ENCODE measurements at places on chromosomes 5 and 9. TPM values are rescaled to one million over a fixed set of nuclear protein-coding genes. Genes with fewer than 3 reads are reported as not detected.

The SHISAL2B gene
- total RNA-seq, result not detected

The ALDH1A1 gene
- 388 TPM for total RNA-seq

The KIAA0825 gene
- 3.2 TPM for total RNA-seq

The SHC3 gene
- total RNA-seq, result 0.18 TPM

The MCC gene
- 23.1 TPM for total RNA-seq

The KIF4B gene
- total RNA-seq, result not detected

The KIF24 gene
- total RNA-seq, result 0.74 TPM

The ZNF618 gene
- 2.9 TPM for total RNA-seq

The IFNA13 gene
- total RNA-seq, result not detected

The RGP1 gene
- 10.8 TPM for total RNA-seq

The LRRTM2 gene
- total RNA-seq, result 0.17 TPM

- no peaks in the 10 kb centered on the region for H3K36me3 ChIP-seq
- peak; percentile 27 for DNase-seq
- no peaks in the 10 kb centered on the region for H3K4me1 ChIP-seq
- no peaks in the 10 kb centered on the region for H3K27me3 ChIP-seq
- H3K4me3 ChIP-seq, result no peak overlapping the region
Measured at GRCh38 chr9:297104-297972, 82.7 kb downstream of the DOCK8 start.

DNA sequence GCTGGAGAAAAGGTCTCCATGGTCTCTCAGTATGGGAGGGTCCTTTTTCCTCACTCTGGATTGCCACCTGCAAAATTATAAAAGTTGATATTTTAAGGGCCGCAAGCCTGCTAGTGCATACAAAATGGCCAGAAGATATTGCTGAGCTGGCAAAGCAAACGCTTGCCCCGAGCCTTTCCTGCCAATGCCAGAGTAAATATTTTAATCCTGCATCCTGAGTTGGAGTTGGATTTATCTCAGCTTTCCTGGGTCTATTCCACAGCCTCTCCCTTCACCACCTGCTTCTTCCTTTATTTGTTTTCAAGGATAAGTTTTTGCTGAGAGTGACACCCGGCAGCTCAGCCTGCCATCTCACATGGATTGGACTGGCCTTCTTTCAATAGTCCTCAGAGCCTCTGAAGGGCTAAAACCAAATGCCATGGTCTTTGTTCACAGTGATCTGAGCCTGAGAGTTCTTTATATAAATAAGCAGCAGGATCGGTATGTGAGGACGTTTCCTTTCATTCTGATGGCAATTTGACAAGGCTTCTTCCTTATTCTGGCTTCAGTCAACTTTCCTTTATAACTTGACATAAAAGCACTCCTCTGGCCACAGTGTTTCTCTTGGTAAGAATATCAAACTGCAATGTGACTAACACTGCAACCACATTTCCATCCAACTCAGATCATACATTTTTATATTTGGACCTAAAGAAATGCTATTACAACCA, 170.1 kb downstream of the ADAMTS12 start:
- H3K27me3 ChIP-seq, result no peaks in the 10 kb centered on the region
- no peak overlapping the region for H3K4me3 ChIP-seq
- no peaks in the 10 kb centered on the region for H3K4me1 ChIP-seq
- no peak for DNase-seq
- no peak overlapping the region for H3K27ac ChIP-seq

- H3K27ac ChIP-seq, result no peak overlapping the region
- H3K27me3 ChIP-seq, result no peaks in the 10 kb centered on the region
- H3K4me1 ChIP-seq, result no peaks in the 10 kb centered on the region
- H3K4me3 ChIP-seq, result no peak overlapping the region
- H3K36me3 ChIP-seq, result no peaks in the 10 kb centered on the region
Measured at GRCh38 chr5:169115461-169116124, 185.3 kb downstream of the SLIT3 start.

DNA sequence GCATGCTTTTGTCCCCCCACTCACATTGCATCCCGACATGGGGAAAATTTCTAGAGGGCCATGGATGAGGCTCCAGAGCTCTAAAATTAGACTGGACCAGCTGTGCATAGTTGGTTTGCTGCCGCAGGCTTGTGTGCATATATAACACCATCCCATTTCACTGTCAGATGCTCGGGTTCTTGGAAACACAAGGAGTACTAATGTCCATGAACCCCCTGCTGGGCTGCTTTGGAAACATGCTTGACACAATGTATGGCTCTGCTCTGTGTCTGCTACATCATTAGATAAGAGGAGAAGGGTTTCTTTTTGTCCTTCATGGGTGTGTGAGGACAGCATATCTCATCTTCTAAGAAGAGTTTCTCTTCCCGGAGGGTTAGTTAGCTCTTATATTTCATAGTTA, 292.1 kb upstream of the RORB start:
- H3K4me3 ChIP-seq, result no peak overlapping the region
- no peak for DNase-seq
- no peaks in the 10 kb centered on the region for H3K4me1 ChIP-seq
- H3K27me3 ChIP-seq, result no peaks in the 10 kb centered on the region
- H3K36me3 ChIP-seq, result no peaks in the 10 kb centered on the region

- H3K4me3 ChIP-seq, result no peak overlapping the region
- no peak for DNase-seq
- H3K27ac ChIP-seq, result no peak overlapping the region
- H3K36me3 ChIP-seq, result no peaks in the 10 kb centered on the region
Measured at GRCh38 chr5:2909035-2909434, 157.6 kb upstream of the IRX2 start.

DNA sequence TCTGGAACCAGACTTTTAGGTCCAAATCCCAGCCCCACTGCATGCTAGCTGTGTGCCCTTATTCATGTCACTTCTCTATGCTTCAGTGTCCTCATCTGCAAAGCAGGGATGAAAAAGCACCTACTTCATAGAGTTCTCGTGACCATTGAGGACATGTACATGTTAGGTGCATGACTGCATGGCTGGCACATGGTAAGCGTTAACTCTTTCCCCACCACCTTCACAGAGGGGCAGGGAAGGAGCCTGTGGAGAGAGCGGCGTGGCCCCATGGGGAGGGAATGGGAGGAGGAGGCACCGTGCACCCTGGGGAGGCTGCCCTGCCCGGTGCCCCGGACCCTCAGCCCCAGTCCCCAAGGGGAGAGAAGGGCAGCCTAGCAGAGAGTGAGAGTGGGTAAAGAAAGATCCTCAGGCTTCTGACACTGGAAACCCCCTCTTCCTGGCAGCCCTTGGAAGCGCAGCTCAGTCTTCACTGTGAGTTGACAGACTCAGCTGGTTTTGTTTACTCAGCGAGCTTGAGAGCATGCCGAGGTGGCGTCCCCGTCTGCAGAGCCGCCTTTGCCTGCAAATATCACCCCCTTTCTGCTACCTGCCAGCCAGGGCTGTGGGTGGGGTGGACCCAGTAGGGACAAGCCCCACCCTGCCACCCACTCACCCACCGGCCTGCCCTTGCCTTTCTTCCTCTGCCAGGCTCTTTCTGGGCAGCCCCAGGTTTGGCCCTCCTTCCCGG, 10.6 kb upstream of the ANGPTL2 start:
- no peak for DNase-seq
- no peak overlapping the region for H3K4me3 ChIP-seq
- H3K27ac ChIP-seq, result no peak overlapping the region
- H3K27me3 ChIP-seq, result no peaks in the 10 kb centered on the region

DNA sequence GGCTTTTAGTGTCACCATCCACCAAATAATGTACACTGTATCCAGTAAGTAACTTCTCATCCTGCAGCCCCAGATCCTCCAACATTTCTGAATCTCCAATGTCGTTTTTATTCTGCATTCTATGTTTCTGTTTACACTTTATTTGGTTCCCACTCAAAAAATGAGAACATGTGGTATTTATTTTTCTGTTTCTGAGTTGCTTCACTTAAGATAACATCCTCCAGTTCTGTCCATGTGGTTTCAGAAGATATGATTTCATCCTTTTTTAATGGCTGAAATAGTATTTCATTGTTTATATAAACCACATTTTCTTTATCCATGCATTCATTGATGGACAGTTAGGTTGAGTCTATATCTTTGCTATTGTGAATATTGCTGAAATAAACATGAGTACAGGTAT, 677.3 kb upstream of the FTMT start:
- H3K36me3 ChIP-seq, result no peaks in the 10 kb centered on the region
- no peak overlapping the region for H3K4me3 ChIP-seq
- H3K4me1 ChIP-seq, result no peaks in the 10 kb centered on the region
- no peak for DNase-seq

- H3K27ac ChIP-seq, result no peak overlapping the region
- no peaks in the 10 kb centered on the region for H3K27me3 ChIP-seq
- no peaks in the 10 kb centered on the region for H3K36me3 ChIP-seq
- no peak for DNase-seq
- no peaks in the 10 kb centered on the region for H3K4me1 ChIP-seq
- no peak overlapping the region for H3K4me3 ChIP-seq
Measured at GRCh38 chr5:164392531-164392930, 887.1 kb downstream of the MAT2B start.

- no peaks in the 10 kb centered on the region for H3K36me3 ChIP-seq
- DNase-seq, result no peak
- no peaks in the 10 kb centered on the region for H3K27me3 ChIP-seq
- no peaks in the 10 kb centered on the region for H3K4me1 ChIP-seq
- no peak overlapping the region for H3K4me3 ChIP-seq
Measured at GRCh38 chr5:3036041-3036788, 284.7 kb upstream of the IRX2 start.

DNA sequence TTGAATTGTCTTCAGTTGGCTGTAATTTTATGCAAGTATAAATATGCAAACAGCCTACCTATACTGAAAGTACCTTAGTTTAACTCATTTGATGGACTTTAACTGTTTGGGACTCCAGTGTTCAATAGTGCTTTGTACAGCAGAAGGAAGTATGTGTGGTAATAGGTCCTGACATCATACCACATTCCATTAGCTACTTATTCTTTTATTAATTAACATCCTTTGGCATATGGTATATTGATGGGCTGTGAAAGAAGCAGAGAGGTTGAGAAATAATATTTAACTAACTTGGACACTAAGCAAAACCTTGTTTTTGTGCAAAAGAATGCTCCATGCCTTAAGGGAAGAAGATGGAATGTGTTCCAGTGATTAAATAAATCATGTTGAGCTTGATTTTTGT, 97.6 kb upstream of the SEMA6A start:
- no peaks in the 10 kb centered on the region for H3K36me3 ChIP-seq
- no peaks in the 10 kb centered on the region for H3K4me1 ChIP-seq
- no peak for DNase-seq
- H3K27ac ChIP-seq, result no peak overlapping the region
- no peak overlapping the region for H3K4me3 ChIP-seq
- no peaks in the 10 kb centered on the region for H3K27me3 ChIP-seq

GRCh38 chr9:107841076-107841475, 351.5 kb upstream of the KLF4 start:
- H3K4me3 ChIP-seq, result no peak overlapping the region
- no peak overlapping the region for H3K27ac ChIP-seq
- no peak for DNase-seq
- H3K4me1 ChIP-seq, result no peaks in the 10 kb centered on the region

- no peak for DNase-seq
- H3K36me3 ChIP-seq, result no peaks in the 10 kb centered on the region
- no peaks in the 10 kb centered on the region for H3K27me3 ChIP-seq
- no peak overlapping the region for H3K4me3 ChIP-seq
Measured at GRCh38 chr5:102649731-102650130, 105.4 kb upstream of the PAM start.

GRCh38 chr9:112529316-112529715, 42.7 kb downstream of the KIAA1958 start:
- H3K4me1 ChIP-seq, result no peaks in the 10 kb centered on the region
- no peak overlapping the region for H3K27ac ChIP-seq
- H3K36me3 ChIP-seq, result no peaks in the 10 kb centered on the region
- H3K4me3 ChIP-seq, result no peak overlapping the region
- DNase-seq, result no peak

- no peaks in the 10 kb centered on the region for H3K36me3 ChIP-seq
- no peak overlapping the region for H3K4me3 ChIP-seq
- no peak overlapping the region for H3K27ac ChIP-seq
- DNase-seq, result no peak
- no peaks in the 10 kb centered on the region for H3K4me1 ChIP-seq
Measured at GRCh38 chr5:9686216-9686615, 56.1 kb upstream of the TAS2R1 start.

GRCh38 chr5:111415053-111415452, 97.3 kb downstream of the STARD4 start:
- no peaks in the 10 kb centered on the region for H3K4me1 ChIP-seq
- DNase-seq, result no peak
- H3K27me3 ChIP-seq, result no peaks in the 10 kb centered on the region

- no peaks in the 10 kb centered on the region for H3K4me1 ChIP-seq
- no peak overlapping the region for H3K4me3 ChIP-seq
- no peak overlapping the region for H3K27ac ChIP-seq
- no peaks in the 10 kb centered on the region for H3K36me3 ChIP-seq
- no peaks in the 10 kb centered on the region for H3K27me3 ChIP-seq
Measured at GRCh38 chr5:132756542-132756941, 9.3 kb downstream of the CCNI2 start.

GRCh38 chr5:74957029-74957784, 91.0 kb upstream of the FAM169A start:
- no peak overlapping the region for H3K27ac ChIP-seq
- H3K36me3 ChIP-seq, result no peaks in the 10 kb centered on the region
- no peak for DNase-seq

GRCh38 chr5:22560147-22560546, 293.0 kb downstream of the CDH12 start:
- no peaks in the 10 kb centered on the region for H3K36me3 ChIP-seq
- no peak for DNase-seq

DNA sequence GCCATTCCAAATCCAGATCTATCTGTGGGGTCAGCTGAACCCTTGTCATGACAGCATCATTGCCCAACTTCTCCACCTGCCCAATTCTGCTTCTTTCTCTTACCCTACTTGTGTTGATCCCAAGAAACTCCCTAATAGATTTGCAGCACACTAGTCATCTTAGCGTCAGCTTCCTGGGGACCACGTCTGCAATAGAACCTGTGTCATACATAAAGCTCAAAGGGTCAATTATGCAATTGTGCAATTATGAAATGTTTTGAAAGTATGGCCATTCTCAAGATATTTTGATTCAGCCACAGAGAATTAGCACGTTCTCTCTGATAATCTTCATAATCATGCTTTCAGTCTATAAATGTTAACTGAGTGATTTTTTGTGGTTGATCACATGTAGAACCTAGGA, 87.4 kb upstream of the PAPPA start:
- H3K36me3 ChIP-seq, result no peaks in the 10 kb centered on the region
- no peaks in the 10 kb centered on the region for H3K27me3 ChIP-seq
- no peaks in the 10 kb centered on the region for H3K4me1 ChIP-seq

DNA sequence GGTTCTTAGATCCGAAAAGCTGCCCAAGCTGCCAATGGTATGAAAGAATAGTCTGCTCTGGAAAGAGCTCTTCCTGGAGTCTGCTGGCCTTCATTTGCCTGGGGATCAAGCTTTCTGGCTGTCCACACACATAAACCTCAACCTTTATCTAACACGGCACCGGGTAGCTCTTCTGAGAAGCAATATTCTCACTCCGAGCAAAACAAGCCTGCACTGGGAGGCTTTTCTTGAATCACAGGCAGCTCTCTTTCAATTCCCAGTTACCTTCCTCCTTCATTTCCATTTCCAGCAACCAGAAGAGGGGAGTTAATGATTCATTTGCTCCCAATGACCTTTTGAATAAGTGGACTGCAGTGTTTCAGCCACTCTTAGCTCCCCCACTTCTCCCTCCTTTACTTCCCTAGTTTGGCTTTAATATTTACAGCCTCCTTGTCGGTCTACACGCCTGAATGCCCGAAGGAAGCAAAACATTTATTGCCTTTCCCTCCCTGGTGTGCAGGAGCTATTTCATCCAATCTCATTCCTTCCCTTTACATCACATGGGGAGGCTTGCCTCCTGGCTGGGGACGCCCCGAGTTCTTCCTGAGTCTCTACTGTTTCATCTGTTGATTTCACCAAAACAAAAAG, 187.1 kb downstream of the ARHGEF28 start:
- no peaks in the 10 kb centered on the region for H3K36me3 ChIP-seq
- H3K27me3 ChIP-seq, result no peaks in the 10 kb centered on the region
- H3K27ac ChIP-seq, result no peak overlapping the region
- no peak overlapping the region for H3K4me3 ChIP-seq
